ENCODE measurements at places on chromosomes 16 and 17. TPM values are rescaled to one million over a fixed set of nuclear protein-coding genes. Genes with fewer than 3 reads are reported as not detected.

DNA sequence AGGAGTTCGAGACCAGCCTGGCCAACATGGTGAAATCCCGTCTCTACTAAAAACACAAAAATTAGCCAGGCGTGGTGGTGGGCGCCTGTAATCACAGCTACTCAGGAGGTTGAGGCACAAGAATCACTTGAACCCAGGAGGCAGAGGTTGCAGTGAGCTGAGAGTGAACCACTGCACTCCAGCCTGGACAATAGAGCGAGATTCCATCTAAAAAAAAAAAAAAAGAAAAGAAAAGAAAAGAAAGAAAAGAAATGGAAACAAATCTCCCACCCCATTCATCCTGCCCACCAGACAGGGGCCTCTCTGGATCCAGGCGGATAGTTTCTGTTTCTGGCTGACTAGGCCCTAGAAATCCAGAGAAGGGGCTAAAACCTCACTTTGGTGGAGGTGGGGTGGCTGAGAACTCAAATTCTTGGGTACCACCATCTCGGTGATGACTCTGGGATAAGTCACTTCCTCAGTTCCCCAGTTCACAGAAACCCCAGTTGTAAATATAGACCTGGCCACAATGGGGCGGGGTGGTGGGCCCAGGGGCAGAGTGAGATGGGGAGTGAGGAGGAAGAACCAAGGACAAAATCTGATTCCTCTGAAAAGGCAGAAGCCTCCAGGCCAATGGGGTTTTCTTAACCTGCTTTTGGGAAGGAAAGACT is 22.2 kb downstream of the SOCS1 start:
- peak overlapping the region; percentile 89 for H3K27ac ChIP-seq
- peaks cover 34% of the 10 kb centered on the region for H3K4me1 ChIP-seq
- H3K4me3 ChIP-seq: peak overlapping the region; percentile 50
- H3K36me3 ChIP-seq: no peaks in the 10 kb centered on the region
- DNase-seq: peak; percentile 79

GRCh38 chr17:21842332-21843317 is 150.3 kb downstream of the KCNJ18 start:
- H3K27ac ChIP-seq: no peak overlapping the region
- no peaks in the 10 kb centered on the region for H3K27me3 ChIP-seq
- DNase-seq: no peak
- no peak overlapping the region for H3K4me3 ChIP-seq
- no peaks in the 10 kb centered on the region for H3K4me1 ChIP-seq

- H3K36me3 ChIP-seq: no peaks in the 10 kb centered on the region
- H3K4me1 ChIP-seq: no peaks in the 10 kb centered on the region
- no peak overlapping the region for H3K27ac ChIP-seq
- H3K27me3 ChIP-seq: no peaks in the 10 kb centered on the region
These were observed 7.3 kb upstream of the SMIM5 start for GRCh38 chr17:75625813-75626486.

GRCh38 chr16:50038756-50039529 is 13.9 kb downstream of the CNEP1R1 start:
- no peaks in the 10 kb centered on the region for H3K36me3 ChIP-seq
- H3K4me3 ChIP-seq: no peak overlapping the region
- no peaks in the 10 kb centered on the region for H3K27me3 ChIP-seq
- no peak overlapping the region for H3K27ac ChIP-seq

- H3K36me3 ChIP-seq: no peaks in the 10 kb centered on the region
- no peak overlapping the region for H3K27ac ChIP-seq
- no peak for DNase-seq
- no peaks in the 10 kb centered on the region for H3K4me1 ChIP-seq
These were observed 8.5 kb upstream of the CES3 start for GRCh38 chr16:66952430-66953110.

DNA sequence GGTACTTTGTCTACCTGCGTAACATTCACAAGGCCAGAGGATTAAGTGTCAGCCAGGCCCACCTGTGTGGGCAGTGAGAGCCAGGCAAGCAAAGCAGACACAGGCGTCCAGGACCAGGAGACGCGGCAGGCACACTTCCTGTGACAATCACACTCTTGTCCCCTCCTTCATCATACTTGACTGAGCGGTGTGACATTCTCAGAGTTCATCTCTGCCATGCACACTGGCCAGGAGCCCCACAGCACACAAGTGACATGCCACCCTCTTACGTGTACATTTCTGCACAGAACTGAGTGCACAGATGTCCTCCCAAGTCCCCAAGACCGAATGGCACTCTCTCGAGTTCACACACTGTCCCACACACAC is 8.7 kb downstream of the PPP1R9B start:
- no peaks in the 10 kb centered on the region for H3K27me3 ChIP-seq
- no peak overlapping the region for H3K4me3 ChIP-seq
- H3K36me3 ChIP-seq: peaks cover 31% of the 10 kb centered on the region
- peaks cover 52% of the 10 kb centered on the region for H3K4me1 ChIP-seq

GRCh38 chr17:35229638-35230037 is 13.2 kb upstream of the SLFN5 start:
- no peak overlapping the region for H3K27ac ChIP-seq
- H3K27me3 ChIP-seq: no peaks in the 10 kb centered on the region
- DNase-seq: no peak
- peaks cover 5% of the 10 kb centered on the region for H3K36me3 ChIP-seq

DNA sequence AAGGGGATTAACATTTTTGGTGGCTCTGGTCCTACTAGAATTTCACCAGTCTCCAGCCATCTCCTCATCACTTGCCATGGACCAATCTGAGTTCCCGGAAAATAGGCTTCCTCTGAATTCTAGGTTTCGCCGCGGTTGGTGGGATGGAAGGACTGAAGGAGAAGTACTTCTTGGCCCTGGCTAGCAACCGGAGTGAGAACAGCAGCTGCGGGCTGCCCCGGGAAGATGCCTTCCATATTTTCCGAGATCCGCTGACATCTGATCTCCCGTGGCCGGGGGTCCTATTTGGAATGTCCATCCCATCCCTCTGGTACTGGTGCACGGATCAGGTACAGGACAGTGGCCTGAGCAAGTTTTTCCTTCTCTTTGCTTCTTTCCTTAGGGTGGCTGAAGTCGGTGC is 45.0 kb downstream of the SLC5A11 start:
- no peak overlapping the region for H3K4me3 ChIP-seq
- no peaks in the 10 kb centered on the region for H3K36me3 ChIP-seq
- no peaks in the 10 kb centered on the region for H3K27me3 ChIP-seq
- H3K27ac ChIP-seq: no peak overlapping the region

DNA sequence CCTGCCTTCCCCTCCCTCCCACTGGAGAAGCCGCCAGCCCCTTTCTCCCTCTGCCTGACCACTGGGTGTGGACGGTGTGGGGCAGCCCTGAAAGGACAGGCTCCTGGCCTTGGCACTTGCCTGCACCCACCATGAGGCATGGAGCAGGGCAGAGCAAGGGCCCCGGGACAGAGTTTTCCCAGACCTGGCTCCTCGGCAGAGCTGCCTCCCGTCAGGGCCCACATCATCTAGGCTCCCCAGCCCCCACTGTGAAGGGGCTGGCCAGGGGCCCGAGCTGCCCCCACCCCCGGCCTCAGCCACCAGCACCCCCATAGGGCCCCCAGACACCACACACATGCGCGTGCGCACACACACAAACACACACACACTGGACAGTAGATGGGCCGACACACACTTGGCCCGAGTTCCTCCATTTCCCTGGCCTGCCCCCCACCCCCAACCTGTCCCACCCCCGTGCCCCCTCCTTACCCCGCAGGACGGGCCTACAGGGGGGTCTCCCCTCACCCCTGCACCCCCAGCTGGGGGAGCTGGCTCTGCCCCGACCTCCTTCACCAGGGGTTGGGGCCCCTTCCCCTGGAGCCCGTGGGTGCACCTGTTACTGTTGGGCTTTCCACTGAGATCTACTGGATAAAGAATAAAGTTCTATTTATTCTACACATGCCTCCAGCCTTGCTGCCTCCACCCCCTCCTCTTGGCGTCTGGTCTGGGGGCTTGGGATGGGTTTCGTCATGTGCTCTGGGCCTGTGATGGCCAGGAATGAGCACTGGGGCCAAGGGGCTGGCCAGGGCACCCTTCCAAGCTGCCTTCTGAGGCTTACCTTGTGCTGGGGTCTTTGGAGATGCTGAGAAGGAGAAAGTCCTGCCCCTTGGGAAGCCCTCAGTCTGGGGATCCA is 7.3 kb downstream of the GJD3 start:
- peaks cover 38% of the 10 kb centered on the region for H3K36me3 ChIP-seq
- no peak overlapping the region for H3K4me3 ChIP-seq
- no peaks in the 10 kb centered on the region for H3K27me3 ChIP-seq
- H3K27ac ChIP-seq: no peak overlapping the region

DNA sequence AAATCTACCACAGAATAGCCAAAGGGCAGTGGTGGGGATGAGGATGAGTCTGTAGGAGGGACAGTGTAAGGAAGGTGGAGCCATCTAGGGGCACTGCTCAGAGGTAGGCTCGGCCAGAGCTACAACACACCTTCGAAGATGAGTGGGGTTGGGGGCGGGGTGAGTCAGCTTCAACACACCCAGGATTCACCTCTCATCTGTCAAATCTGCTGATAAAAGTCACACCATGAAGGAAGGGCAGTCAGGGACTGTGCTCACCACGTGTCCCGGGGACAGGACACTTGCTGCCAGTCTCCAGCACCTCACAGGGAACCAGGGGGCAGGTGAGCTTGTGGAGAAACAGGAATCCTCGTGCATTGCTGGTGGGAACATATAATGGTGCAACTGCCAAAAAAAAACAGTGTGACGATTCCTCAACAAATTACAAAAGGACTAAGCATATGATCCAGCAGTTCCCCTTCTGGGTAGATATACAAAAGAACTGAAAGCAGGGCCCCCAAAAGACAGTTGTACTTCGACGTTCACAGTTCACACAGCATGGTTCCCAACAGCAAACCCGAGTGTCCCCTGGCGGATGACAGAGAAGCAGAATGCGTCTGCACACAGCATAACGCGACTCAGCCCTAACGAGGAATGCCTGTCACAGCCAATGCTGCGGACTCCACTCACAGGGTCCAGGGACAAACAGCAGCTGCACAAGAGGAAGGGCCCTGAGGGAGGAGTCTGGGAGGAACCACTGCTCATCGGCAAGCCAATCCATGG is 133.1 kb downstream of the ANKRD11 start:
- H3K27me3 ChIP-seq: no peaks in the 10 kb centered on the region
- H3K36me3 ChIP-seq: no peaks in the 10 kb centered on the region
- no peak for DNase-seq
- H3K4me1 ChIP-seq: peaks cover 72% of the 10 kb centered on the region

- H3K4me3 ChIP-seq: no peak overlapping the region
- no peak overlapping the region for H3K27ac ChIP-seq
- peaks cover 7% of the 10 kb centered on the region for H3K36me3 ChIP-seq
- H3K4me1 ChIP-seq: no peaks in the 10 kb centered on the region
- no peaks in the 10 kb centered on the region for H3K27me3 ChIP-seq
These were observed 16.3 kb downstream of the PRPSAP1 start for GRCh38 chr17:76337413-76337777.

DNA sequence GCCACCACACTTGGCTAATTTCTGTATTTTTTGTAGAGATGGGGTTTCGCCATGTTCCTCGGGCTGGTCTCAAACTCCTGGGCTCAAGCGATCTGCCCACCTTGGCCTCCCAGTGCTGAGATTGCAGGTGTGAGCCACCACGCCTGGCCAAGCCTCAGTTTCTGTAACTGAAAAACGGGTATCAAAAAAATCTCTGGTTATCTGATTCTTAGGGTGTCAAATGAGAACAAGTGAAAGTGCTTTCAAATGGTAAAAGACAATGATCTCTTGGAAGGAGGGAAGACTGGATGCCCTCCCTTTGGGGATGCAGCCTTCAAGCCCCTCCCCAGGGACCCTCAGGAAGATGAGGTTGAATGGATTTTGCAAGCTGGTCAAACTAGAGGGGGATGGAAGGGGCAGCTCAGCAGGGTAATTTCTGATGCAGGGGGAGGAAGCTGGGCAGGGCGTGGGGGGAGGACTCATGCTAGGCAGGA is 22.3 kb downstream of the ARHGAP23 start:
- H3K4me3 ChIP-seq: no peak overlapping the region
- peaks cover 3% of the 10 kb centered on the region for H3K27me3 ChIP-seq
- H3K4me1 ChIP-seq: no peaks in the 10 kb centered on the region

ZNF276 gene
- 160 TPM for total RNA-seq

KRTAP4-2 gene
- not detected for total RNA-seq

TM4SF5 gene
- not detected for total RNA-seq

SLC26A11 gene
- 87.5 TPM for total RNA-seq

KRT33B gene
- total RNA-seq: not detected

DHX58 gene
- 80.5 TPM for total RNA-seq

ZG16 gene
- not detected for total RNA-seq

ARMC5 gene
- total RNA-seq: 14.4 TPM

BIRC5 gene
- not detected for total RNA-seq

CIAPIN1 gene
- 35.8 TPM for total RNA-seq

PRSS21 gene
- not detected for total RNA-seq

All from naive thymus-derived CD4-positive, alpha-beta T cell (primary cell).